Stimulated activated CD8-positive, alpha-beta memory T cell treated with anti-CD3 and anti-CD28 coated beads, Interleukin-4, amount 100 ng/mL, for 48 hours (primary cell): ENCODE measurements at places on chromosomes 3 and 15.

GRCh38 chr3:14472471-14473351, 67.4 kb downstream of the GRIP2 start:
- peak; percentile 42 for DNase-seq

DNA sequence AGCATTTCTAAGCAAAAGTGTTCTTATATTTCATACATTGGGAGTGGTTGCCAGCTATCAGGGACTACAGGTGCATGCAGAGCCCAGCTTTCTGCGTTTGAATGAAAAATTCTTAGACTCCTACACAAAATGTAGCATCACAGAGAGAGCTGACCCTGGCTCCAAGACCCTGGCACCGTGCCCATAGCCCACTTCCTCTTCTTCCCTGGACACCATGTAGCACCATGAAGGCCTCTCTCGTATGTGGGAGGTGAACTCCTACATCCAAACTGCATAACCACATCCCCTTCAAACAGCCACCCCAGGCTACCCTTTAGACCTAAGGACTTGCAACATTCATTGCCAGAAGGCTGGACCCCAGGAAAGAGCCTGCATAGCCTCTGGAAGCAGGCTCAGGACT, 35.8 kb upstream of the ATOSA start:
- DNase-seq: no peak

- no peak for DNase-seq
Observed at GRCh38 chr3:117480525-117480924, 770.9 kb downstream of the TUSC7 start.

- DNase-seq: no peak
Observed at GRCh38 chr15:77866596-77867125, 210.8 kb downstream of the TBC1D2B start.

DNA sequence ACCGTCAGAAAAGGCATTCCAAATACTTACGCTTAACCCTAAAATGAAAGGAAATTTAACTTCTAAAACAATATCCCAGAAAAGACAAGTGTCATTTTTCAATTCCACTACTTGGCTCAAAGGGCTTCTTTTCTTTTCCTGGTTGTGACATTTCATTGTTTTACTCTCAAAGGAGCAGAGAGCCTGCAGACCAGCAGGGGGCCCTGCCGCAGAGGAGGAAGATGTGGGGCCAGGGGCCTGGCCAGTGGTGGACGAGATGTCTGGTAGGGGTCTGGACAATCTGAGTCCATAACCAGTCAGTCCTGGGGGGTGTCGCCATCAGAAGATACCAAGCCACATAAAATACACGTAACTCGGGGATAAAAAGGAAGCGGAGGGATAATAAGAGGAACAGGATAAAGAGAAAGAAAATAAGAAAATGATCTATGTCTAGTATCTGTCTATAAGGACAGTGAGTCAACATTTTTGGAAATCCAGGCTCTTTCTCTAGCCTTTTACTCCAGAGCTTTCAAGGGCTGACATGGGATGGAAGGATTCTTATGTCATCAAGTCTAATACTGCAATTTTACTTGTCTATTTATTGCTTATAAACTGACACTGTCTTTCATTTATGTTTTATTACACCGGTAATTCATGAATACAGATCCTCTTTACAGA, 54.2 kb upstream of the ARHGEF3 start:
- peak; percentile 62 for DNase-seq

DNA sequence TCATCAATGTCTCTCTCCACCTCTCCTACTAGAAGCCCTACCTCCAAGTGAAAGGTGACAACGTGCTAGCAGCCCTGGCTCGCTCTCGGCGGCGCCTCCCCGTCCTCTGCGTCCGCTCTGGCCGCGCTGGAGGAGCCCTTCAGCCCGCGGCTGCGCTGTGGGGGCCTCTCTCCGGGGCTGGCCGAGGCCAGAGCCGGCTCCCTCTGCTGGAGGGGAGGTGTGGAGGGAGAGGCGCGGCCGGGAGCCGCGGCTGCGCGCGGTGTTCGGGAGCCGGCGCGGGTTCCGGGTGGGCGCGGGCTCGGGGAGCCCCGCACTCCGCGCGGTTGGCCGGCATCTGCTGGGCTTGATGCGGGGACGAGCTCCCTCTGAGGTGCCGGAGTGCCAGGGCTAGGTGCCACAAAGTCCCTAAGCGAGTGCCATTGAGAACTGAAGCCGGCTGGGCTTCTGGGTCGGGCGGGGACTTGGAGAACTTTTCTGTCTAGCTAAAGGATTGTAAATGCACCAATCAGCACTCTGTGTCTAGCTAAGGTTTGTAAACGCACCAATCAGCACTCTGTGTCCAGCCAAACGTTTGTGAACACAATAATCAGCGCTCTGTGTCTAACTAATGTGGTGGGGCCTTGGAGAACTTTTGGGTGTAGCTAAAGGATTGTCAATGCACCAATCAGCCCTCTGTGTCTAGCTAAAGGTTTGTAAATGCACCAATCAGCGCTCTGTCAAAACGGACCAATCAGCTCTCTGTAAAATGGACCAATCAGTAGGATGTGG, 84.8 kb upstream of the ARRDC4 start:
- no peak for DNase-seq

DNA sequence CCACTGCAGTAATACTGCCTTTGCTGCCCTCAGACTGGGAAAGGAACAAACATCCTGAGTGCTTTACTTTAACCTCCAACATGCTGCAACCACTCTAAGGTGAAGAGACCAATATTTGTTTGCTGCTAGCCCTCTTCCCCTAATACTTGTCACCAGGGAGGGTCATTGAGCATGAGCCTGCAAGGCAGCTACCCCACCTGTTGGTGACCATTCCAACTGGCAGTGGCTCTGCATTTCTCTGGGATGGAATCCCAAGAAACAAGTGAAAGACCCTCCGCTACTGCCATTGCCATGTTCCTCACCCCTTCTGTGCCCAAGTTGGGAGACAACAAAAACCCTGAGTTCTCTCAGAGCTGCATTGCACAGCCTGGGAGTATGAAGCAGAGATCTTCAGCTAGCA, 462.7 kb downstream of the ZBBX start:
- DNase-seq: no peak

DNA sequence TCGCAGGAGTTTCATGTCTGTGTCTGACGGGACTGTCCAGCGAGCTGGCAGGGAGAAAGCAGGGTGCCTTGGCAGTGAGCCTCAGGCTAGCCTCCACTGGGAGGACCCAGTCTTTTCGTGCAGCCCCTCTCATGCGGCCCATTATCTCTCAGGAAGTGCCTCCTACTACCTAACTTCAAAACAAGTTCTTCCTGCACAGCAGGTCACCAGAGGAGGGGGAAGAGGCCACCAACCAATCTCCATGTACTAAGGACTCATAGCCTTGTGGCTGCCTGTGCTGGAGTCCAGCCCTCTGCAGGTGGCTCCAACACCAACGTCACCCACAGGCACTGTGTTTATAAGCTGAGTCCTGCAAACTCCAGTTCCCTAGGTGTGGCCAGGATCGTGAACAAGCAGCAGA, 4.8 kb downstream of the VIPR1 start:
- peak; percentile 22 for DNase-seq

DNA sequence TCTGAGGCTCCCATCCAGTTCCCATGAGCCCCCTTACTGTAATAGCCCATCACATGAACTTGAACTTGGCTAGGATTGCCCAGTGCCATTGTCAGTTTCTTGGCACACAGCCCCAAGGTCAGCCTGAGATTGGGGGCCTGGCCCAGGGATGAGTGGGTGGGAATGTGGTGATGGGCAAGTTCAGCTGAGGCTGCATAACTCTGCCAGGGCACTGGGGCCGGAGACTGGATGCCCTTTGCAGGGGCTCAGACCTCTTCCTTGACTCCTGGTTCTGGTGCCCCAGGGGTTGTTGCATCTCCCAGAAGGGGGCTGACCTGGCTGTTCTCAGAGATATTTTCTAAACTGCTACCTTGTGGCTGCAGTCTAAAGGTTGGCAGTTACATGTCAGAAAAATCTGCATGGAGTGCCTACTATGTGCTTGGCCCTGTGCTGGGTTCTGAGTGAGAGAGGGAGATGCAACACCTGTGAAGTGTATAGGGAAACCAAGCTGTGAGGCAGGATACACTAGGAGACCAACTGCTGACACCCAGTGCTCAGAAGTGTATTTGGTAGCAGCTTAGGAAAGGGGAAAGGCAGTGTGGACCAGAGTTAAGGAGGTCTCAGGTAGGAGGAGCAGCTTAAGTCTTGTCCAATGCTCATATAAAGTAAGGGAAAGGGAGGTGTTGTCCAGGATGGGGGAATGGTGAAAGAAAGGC, 74.8 kb upstream of the PRR23C start:
- peak; percentile 6 for DNase-seq
